ENCODE measurements at places on chromosomes 5 and 9. TPM values are rescaled to one million over a fixed set of nuclear protein-coding genes. Genes with fewer than 3 reads are reported as not detected.

The DRD1 gene
- total RNA-seq = under 0.01 TPM

The PCDHA13 gene
- under 0.01 TPM for total RNA-seq

The WHRN gene
- total RNA-seq = 2.2 TPM

The OMD gene
- 0.36 TPM for total RNA-seq

The FAM221B gene
- total RNA-seq = not detected

The ENG gene
- 60.8 TPM for total RNA-seq

The OLFML2A gene
- 27.1 TPM for total RNA-seq

The GABBR2 gene
- total RNA-seq = 0.88 TPM

The IRX4 gene
- not detected for total RNA-seq

The SPATA31E1 gene
- not detected for total RNA-seq

The FOXI1 gene
- not detected for total RNA-seq

The STK32A gene
- total RNA-seq = 1.8 TPM

The F2RL2 gene
- total RNA-seq = 1.5 TPM

- DNase-seq = no peak
Observed at GRCh38 chr9:132622159-132622558, 39.8 kb downstream of the BARHL1 start.

GRCh38 chr5:98771382-98772109 is 1.9 kb upstream of the RGMB start:
- peak; percentile 95 for DNase-seq

- DNase-seq = no peak
Observed at GRCh38 chr5:170302653-170303501, 5.3 kb upstream of the LCP2 start.

GRCh38 chr9:88991066-88992034 is at the start of gene S1PR3:
Gene S1PR3, plus strand, starts transcription at chr9:88991468. Its CDS starts 9,733 bp downstream, at chr9:89001201.
- peak; percentile 93 for DNase-seq

GRCh38 chr5:144585681-144586080 is 415.0 kb downstream of the KCTD16 start:
- no peak for DNase-seq

- DNase-seq = no peak
Observed at GRCh38 chr9:32524892-32525708, 896 bp downstream of the RIGI start.

DNA sequence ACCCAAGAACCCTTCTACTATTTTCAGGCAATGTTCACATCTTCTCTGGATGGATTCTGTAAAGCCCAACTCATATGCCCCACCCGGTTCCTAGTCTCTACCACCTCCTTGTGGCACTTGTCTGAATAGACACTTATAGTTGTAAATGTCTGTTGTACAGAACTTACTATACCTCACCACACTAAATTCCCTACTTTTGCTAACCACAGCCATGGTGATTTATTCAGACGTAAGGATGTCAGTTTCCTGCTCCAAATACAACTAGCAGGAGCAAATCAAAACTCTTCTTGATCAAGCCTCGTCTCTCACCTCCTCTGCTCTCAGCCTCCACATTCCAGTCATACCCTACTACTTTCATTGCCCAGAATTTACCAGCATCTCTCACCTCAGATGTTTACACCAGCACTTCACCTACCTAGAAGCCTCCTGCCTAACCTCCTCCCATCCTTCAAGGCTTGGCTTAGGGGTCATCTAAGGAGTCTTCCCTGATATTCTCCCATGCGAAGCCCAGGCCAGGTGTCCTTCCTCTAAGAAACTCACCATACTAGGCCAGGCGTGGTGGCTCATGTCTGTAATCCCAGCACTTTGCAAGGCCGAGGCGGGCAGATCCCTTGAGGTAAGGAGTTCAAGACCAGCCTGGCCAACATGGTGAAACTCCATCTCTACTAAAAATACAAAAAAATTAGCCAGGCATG is 75.5 kb downstream of the MAPKAP1 start:
- peak; percentile 84 for DNase-seq

GRCh38 chr5:138844812-138845513 is 30.2 kb downstream of the LRRTM2 start:
- peak; percentile 78 for DNase-seq

- no peak for DNase-seq
Observed at GRCh38 chr5:158591301-158591863, 508.3 kb downstream of the EBF1 start.

- DNase-seq = no peak
Observed at GRCh38 chr5:39671561-39671961, 246.8 kb upstream of the DAB2 start.

DNA sequence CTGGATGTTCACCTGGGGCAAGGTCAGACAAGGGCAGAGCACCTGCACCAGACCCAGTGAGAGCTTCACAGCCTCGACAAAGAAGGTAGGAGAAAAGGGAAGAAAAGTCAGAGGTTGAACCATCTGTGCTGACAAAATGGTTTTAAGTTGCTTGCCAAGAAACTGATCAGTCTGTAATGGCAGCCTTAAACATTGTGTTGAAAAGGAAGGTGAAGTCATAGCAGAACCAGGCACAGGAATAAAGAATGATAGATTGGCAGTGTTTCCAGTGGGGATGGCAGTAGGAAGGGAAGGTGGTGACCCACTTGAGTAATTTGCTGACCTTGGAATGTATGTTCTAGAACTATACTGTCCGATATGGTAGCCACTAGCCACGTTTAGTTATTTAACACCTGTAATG is 34.2 kb downstream of the HTR4 start:
- no peak for DNase-seq

- DNase-seq = no peak
Observed at GRCh38 chr5:151156507-151157420, 815 bp downstream of the ANXA6 start.

- no peak for DNase-seq
Observed at GRCh38 chr9:68933434-68934328, 80.2 kb downstream of the PRKACG start.

- peak; percentile 60 for DNase-seq
Observed at GRCh38 chr5:59174248-59174844, 591.5 kb downstream of the RAB3C start.

- DNase-seq = peak; percentile 83
Observed at GRCh38 chr9:75892216-75892911, 1.9 kb downstream of the PCSK5 start.

- DNase-seq = peak; percentile 73
Observed at GRCh38 chr9:35277628-35278359, 116.0 kb downstream of the UNC13B start.

DNA sequence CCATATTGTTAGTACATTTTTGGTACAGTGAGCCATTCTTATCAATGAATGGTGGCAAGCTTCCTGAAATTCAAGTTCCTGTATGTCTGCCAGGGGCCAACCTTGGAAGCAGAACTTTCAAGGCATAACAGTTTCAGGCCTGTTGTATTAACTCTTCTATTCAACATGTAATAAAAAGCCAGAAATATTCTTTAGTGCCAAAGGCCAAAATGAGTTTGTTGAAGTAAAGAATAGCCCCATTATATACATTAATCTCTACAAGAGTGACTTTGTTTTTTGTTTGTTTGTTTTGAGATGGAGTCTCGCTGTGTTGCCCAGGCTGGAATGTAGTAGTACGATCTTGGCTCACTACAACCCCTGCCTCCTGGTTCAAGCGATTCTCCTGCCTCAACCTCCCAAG is 321.3 kb downstream of the KDM4C start:
- DNase-seq = no peak

DNA sequence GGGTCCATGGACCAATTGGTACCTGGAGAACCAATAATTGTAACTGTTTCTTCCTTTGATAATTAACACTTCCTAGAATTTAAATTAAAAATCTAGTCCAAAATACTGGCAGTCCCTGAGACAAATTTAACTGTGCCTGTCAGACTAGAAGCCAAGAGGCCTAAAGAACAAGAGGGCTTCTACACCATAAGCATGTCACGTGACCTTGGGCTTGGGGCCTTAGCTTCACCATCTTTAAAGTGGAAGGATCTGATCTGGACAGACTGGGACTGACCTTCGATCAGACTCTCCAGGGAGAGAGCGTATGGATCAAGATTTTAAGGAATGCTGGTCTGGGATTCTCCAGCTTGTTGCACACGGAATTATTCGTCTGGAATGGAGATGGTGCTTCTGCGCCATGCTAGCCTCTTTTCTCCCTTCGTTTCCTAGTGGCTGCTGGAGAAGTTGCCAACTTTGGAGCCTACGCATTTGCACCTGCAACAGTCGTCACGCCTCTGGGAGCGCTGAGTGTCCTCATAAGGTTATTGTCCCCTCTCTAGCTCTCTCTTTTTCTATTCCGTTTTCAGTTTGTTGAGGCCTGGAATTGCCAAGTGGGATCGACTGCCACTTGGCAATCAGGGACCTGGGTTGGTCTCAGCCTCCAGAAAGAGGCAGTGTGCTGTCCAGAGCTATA is 8.4 kb downstream of the NIPAL4 start:
- no peak for DNase-seq

GRCh38 chr9:15238646-15239045 is 68.4 kb downstream of the TTC39B start:
- no peak for DNase-seq

- peak; percentile 59 for DNase-seq
Observed at GRCh38 chr5:76838481-76839261, 11.1 kb upstream of the S100Z start.

DNA sequence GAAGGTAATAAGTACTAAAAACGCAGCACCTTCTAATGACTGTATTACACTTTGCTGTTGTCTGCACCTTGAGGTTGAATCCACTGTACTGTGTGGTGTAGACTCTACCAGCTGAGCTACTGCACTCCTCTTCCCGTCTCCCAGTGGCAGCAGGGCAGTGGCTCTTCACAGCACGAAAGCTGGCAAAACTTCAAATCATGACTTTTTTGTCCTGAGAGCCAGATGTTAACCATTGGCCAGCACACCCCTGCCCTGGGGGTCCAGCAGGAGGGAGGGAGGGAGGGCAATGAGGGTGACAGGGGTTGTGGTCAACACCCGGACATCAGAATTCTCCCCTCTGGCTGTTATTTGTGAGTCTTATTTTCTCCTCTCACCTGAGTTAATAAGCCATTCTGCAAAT is 11.8 kb downstream of the SHC3 start:
- no peak for DNase-seq

- peak; percentile 94 for DNase-seq
Observed at GRCh38 chr9:120877276-120878034, 467 bp upstream of the PHF19 start.

DNA sequence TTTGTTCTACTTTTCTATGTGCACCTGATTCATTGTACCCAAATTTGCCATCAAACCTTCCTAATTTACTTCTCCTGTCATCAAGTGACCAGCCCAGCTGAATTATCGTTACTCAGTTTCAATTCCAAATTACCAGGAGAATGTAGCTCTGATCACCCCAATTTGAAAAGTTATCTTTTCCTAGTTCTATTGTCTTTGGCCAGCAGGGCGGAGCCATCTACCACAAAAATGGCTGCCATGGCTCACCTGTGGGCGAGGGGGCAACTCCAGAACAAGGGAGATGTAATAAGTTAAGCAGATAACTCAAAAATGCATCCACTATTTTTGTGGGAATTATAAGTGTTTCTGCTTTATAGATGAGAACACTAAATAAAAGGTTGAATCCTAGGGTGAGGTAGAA is 133.8 kb upstream of the MOCS2 start:
- no peak for DNase-seq

DNA sequence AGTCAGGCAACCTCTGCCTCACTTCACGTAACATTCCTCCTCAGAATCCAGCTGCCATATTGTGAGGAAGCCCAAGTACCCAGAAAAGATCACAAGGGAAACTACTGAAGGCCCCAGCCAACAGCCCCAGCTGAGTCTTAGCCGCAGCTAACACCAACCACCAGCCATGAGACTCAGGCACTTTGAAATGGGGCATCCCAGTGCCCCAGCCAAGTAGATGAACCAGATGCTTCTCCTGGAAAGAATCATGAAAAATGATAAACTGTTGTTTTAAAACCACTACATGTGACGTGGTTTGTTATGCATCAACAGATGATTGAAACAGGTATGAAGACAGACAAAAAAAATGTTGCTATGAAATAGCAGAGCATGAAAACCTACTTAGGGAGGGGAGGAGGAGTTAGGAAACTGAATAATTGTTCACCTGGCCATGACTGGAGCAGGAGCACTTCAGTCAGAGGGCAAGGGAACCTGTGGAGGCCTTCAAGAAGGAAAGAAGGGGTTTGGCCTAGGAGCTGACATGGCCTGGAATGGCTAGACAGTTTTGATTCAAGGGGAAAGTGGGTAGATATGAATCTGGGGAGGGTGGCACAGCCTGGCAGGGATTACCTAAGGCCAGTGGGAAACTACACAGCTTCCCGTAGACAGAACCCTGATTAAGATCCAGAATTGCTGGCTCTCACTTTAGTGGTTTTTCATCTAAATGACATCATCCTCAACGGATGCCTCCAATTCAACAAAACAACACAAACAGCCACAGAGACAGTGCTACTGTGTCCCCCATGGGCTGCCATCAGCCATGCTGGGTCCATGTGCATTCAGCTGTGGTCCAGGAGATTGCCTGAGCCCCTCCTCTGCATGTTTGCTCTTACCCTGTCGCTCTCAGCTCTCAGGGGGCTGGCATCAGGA is 211.6 kb downstream of the SYK start:
- no peak for DNase-seq

DNA sequence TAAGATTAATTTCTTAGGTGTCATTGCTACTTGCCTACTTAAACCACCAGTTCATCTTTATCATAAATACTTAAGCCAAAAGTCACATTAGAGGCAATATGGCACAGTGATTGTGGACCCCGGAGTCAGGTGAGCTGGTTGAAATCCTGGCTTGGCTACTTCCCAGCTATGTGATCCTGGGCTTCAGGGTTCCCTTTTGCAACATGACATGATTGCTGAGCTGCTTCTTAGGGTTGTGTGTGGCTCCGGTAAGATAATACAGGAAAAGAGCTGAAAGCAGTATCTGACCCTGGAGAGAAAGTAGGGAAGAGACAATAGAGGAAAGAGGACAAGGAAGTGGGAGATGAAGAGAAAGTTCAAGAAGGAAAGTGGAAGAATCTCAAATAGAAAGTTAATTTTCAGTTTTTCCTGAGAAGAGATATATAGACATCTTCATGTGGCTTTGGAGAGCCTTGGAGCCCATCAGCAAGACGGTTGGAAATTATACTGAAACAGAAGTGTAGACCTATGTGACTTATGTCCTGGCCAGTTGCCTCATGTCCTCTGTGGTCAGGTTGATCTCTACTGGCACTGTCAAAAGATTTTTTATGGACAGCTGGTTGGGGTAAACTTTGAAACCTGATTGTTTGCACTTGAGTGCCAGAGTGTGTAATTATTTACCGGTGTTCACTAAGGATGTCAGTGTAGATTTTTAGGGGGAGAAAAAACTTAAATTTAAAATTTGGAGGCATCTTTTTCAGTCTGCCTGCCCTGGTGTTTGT is 93.2 kb downstream of the GHR start:
- DNase-seq = peak; percentile 34

DNA sequence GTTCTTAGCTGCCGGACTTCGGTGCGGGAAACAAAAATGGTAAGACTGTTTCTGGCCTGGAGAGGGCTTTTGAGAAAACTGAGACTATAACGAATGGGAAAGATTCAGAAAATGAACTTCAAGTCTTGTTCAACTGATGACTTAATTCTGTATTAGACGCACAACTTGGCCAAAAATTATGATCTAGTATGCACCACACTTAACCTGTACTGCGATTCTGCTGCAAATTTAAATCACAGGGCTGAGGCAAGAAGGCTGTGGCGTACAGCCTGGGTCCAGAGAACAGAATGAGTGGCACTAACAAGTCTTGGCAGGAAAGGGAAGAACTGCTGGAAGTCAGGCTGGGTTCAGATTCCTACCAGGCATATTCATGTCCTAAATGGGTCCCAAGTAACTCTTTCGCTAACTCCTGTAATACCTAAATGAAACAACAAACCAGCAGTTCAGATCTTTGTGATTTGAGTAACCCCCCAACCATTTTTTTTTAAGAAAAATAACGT is 781 bp upstream of the COL23A1 start:
- no peak for DNase-seq
